ENCODE measurements at places on chromosomes 1 and 21. TPM values are rescaled to one million over a fixed set of nuclear protein-coding genes. Genes with fewer than 3 reads are reported as not detected.

Gene PTBP2
- total RNA-seq: 42.0 TPM

Gene RGS18
- not detected for total RNA-seq

Gene SH3BGR
- total RNA-seq: 17.4 TPM

Gene AMY1B
- total RNA-seq: not detected

Gene SERTAD4
- not detected for total RNA-seq

Gene SLC2A5
- total RNA-seq: 12.6 TPM

Gene LENEP
- total RNA-seq: not detected

Gene IGSF3
- total RNA-seq: 4.2 TPM

Gene FCRL5
- total RNA-seq: not detected

Gene FHAD1
- total RNA-seq: 6.8 TPM

Gene TENT5C
- total RNA-seq: not detected

Gene WLS
- total RNA-seq: 46.5 TPM

Gene ADAMTS4
- 22.4 TPM for total RNA-seq

Gene KIF2C
- total RNA-seq: 0.13 TPM

Gene ATP1A2
- 28.2 TPM for total RNA-seq

Gene OR2T11
- not detected for total RNA-seq

Gene OR2L13
- total RNA-seq: not detected

Gene SPRR5
- not detected for total RNA-seq

Gene OR2L8
- total RNA-seq: not detected

Gene IL22RA1
- total RNA-seq: not detected

Gene RGS4
- total RNA-seq: 21.0 TPM

Gene RPE65
- total RNA-seq: 0.36 TPM

Gene MYBPH
- total RNA-seq: 2,440 TPM

Gene SAMSN1
- total RNA-seq: not detected

Gene ADAMTS5
- total RNA-seq: 34.5 TPM

Gene NR5A2
- not detected for total RNA-seq

Gene RIIAD1
- total RNA-seq: not detected

Gene CLCNKA
- total RNA-seq: not detected

Gene SHE
- not detected for total RNA-seq

Gene F5
- not detected for total RNA-seq

Gene SPATC1L
- 16.1 TPM for total RNA-seq

Gene LAX1
- not detected for total RNA-seq

Gene TFAP2E
- total RNA-seq: not detected

Gene TMEM51
- 9.5 TPM for total RNA-seq

Gene S100A1
- total RNA-seq: 3.3 TPM

Gene SYT6
- 1.4 TPM for total RNA-seq

Gene B3GALT5
- 0.73 TPM for total RNA-seq

Gene ADGRL4
- total RNA-seq: 0.24 TPM

Gene ZNF648
- not detected for total RNA-seq

Gene HRNR
- not detected for total RNA-seq

Gene GBP1
- 30.3 TPM for total RNA-seq

Gene ZFYVE9
- 17.0 TPM for total RNA-seq

Gene ATAD3C
- total RNA-seq: not detected

Gene PPFIA4
- 180 TPM for total RNA-seq

All from myocyte (in vitro differentiated cells).